ENCODE measurements at places on chromosomes 6 and 20.

GRCh38 chr6:119148098-119148824, 69.8 kb upstream of the FAM184A start:
- no peak for DNase-seq

DNA sequence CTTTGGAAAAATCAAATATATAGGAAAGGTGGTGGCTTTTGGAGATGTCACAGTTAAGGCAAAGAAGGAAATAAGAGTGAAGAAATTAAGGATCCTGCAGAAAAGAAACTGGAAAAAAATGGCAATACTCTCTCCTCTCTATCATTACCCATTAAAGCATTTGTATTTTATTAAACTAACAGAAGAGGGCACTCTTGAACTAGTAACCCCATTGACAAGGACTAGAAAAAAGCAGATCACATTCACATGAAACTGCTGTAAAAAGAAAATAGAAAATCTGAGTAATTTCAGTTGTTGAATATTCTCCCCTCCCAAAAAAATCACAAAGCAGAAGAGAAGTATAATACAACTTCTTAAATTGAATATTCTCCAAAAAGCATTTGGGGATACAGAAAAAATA, 104.1 kb upstream of the SLC35B3 start:
- DNase-seq = no peak

DNA sequence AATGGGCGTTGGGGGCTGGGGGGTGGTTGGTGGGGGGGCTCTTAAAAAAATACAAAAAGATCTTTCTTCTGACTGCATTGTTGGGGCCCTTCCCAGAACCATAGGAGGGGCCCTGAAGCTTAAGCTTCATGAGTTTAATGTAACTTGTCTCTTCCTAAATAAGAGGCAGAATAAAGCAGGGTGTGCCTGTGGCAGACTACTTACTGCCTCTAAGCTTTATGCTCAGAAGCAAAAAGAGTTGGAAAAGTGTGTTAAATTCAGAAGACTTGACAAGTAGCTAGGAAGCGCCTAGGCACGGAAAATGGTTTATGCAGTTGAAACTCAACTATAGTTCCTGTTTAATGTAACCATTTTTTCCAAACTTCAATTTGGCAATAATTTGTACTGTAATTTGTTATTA, 44.5 kb downstream of the TIAM2 start:
- no peak for DNase-seq

DNA sequence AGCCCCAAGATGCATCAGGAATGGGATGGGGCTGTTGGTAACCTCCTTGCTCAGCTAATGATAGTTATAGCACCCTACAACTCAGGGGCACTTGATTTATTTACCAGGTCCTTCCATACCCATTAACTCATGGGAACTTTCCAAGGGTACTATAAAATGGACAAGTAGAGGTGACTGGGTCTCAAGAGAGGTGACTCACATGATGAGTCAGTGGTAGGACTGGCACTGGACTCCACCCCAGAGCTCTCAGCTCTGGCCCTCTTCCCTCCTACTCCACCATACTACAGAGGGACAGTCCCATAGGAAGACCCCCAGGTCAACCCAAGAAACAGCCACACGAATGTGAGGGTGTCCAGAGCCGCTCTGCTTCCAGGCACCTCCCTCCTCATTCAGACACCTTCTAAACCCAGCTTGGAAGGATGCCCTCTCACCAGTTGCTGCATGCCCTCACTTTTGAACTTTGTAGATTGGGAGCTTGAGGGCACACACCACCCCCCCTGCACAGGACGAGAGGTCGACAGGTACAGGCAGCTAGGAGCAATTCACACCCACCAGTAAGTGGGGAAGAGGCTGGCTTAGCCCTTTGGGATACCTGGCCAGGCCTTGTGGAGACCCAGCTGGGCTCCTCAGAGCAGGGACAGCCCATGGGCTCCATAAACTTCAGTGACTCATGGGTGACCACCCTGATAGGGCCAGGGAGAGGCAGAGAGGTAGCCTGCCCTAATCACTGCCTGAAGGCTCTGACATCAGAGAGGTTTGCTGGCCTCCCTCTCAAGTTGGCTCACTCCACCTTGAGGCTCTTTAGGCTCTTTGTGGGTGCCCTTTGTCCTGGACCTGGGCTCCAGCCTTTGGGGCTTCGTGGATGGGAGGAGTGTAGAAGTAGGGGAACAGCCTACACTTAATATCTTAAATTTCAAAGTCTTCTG, 81.6 kb upstream of the MLN start:
- no peak for DNase-seq

DNA sequence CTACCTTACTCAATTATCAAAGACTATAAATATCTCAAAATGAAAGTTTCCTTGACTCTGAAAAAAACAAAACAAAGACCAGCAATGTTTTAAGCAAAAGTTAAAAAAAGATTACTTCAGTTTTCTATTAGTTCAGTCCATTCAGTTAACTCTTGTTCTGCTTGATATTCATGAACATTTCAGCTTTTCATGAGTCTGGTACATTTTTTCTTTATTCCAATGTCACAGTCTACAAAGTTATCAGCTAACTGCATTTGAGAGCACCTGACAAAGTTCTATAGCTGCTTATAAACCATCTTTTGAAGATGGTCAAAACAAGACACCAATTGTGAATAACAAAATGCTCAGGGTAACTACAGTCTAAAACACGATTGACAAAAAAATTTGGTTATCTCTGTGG, 156.1 kb upstream of the NOX3 start:
- no peak for DNase-seq

DNA sequence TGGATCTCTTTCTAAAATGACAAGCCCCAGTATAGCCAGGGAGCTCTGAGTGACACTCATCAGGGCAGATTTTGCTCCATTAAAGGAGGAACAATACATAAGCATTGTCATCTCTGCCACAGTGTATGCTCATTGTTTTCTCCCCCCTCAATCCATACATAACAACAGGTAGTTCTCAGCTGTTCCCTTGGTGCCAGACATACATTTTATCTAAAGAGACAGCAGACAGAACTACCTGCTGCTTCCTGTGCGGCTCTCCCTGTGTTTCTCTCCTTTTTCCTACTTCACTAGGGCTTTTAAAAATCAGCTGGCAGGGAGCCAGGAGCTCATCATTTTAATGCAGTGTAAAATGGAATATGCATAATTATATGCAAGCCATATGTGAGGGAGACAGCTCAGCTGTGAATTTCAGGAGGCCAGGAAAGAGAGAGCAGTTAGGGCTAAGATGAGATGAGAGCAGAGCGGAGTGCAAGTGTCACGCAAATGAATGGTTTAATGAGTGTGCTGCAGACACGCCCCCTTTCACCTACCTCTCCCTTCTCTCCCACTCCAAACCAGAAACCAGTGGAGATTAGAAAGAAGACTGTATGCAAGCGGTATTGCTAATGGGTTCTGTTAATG, 96.0 kb downstream of the SOBP start:
- DNase-seq = no peak

DNA sequence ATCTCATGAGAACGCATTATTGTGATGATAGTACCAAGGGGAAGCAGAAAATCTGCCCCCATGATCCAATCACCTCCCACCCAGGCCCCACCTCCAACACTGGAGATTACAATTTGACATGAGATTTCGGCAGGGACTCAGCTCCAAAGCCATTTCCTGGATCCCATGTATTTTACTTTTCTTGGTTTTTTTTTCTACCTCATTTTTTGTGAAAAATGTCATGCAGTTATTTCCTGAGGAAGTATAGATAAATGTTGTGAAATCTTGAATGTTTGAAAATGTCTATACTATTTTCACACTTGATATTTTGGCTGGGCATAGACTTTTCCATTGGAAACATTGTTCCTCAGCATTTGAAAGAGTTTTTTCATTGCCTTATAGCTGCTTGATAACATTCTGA, 9.1 kb upstream of the BRPF3 start:
- DNase-seq = no peak

DNA sequence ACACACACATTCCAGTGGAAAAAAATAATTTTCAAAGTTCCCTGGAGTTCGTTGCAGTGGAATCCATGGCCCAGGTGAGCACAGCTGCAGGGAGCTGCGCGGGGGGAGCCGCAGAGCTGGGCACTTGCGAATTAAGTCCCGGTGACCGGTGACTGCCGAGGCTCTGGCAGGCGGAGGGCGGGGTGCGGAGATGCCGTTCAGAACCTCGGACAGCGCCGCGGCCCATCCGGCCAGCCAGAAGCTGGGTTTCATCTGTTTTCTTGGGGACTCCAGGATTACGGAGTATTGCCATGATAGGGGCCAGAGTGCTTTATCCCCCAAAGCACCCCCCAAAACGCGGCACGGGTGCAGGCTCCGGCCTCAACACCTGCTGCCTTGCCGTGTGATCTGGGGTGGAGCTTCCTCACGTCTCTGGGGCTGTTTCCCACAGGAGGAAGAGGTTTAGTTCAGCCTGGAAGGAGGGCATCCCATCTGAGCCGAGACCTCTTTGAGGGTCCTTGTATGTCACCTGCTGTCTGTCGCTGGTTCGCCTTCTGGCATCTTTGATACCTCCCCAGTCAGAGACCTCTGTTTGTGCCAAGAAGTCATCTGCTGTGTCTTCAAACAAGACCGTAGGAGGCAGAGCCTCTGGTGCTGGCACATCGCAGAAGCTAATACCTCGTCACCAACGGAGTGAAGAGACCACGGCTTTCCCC, 99.4 kb downstream of the YTHDF1 start:
- no peak for DNase-seq

- DNase-seq = no peak
Observed at GRCh38 chr20:63898882-63899558, 4.1 kb downstream of the DNAJC5 start.

DNA sequence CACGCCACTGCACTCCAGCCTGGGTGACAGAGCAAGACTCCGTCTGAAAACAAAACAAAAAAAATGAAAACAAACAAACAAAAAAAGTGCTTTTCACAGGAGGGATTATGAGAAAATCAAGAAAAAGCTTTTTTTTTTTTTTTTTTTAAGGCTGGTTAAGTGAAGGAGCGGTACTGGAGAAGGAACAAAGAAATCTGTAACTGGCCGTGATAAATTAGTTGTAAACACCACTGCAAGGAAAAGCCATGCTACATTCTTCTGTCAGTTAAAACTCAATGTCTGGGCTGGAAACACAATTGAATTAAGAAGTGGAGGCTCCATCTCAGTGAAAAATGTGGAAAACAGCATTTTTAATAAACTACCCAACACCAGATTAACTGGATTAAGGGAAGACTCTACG, 6.3 kb upstream of the GMPR start:
- no peak for DNase-seq
